ENCODE measurements at places on chromosomes 6 and 20.

GRCh38 chr20:22686097-22686496 is 101.7 kb upstream of the FOXA2 start:
- no peak for DNase-seq

GRCh38 chr6:154511791-154512190 is 1.3 kb upstream of the CNKSR3 start:
- no peak for DNase-seq

DNA sequence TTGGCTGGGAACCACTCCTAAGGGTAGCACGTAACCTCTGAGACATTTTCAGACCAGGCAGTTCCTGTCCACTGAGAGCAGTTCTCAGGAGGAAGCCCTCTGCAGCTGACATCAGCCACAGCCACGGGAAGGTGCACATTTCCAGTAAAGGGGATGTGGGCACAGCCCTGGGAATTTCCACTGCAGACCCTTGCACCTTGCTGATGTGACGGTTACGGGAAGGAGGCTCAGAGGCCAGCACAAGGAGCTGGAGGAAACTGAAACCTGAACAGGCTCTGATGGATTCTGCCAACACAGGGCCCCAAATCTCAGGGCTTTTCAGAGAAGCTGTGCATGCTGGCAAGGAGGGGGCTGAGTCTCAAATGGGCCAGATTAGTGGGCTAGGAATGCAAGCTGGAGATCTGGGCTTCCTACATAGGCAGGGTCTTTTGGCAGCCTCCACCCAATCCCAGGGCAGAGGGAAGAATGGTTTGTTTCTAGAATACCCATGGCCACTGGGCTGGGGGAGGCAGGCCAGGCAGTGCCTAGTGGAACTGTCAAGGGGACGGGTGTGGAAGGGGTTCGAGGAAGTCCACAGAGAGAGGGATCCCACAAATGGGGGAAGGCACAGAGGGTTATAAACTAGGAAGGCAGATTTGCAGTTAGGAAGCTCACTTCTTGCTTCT is 14.2 kb downstream of the EBF4 start:
- no peak for DNase-seq

DNA sequence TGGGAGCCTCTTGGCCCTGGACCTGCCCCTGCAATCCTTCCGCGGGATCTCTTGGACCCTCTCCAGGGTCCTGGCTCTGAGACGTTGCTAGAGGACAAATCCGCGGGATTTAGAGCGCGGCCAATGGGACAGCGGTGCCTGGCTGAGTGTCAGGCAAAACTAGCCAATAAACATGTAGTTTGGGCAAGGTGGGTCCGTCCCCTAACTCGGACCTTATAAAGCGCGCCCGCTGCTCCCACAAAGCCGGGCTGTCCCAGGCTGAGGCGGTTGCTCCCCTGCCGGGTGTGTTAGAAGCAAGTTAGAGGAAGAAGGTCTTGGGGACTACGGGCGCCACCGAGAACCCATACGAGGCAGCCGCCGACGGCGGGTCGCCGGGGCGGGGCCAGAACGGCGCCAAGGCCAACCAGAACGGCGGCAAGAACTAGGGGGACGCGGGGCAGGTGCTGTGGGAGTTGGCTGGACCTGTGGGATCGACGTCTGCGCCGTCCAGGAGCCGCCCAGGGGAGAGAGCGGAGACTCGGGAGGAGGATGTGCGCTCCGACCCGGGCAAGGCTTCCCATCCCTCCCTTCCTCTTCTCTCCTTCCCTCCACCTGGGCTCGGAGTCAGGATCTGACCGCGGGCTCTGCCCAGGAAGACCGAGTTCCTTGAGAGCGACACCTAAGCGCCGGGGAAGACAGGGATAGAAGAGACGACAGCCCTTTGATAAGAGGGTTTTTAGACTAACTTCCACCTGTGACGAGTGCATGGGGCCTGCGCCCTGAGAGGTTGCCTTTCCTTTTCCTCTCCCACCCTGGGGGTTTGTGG is 6.5 kb upstream of the TMEM14A start:
- peak; percentile 19 for DNase-seq

Data from stimulated activated CD8-positive, alpha-beta memory T cell treated with anti-CD3 and anti-CD28 coated beads, Interleukin-2, amount 100 ng/mL, for 1 hour (primary cell).